ENCODE measurements at places on chromosomes 1 and 21. TPM values are rescaled to one million over a fixed set of nuclear protein-coding genes. Genes with fewer than 3 reads are reported as not detected.

Gene FMOD
- total RNA-seq: 29.9 TPM

Gene OR2L2
- total RNA-seq: not detected

Gene CHRM3
- total RNA-seq: 1.2 TPM

Gene SPRR4
- total RNA-seq: 1.3 TPM

Gene ESPN
- 22.2 TPM for total RNA-seq

Gene CACNA1E
- not detected for total RNA-seq

Gene RBP7
- 22.3 TPM for total RNA-seq

Gene KCNH1
- not detected for total RNA-seq

Gene AGRN
- total RNA-seq: 32.5 TPM

GRCh38 chr1:235712812-235713211, 63.2 kb upstream of the GNG4 start:
- DNase-seq: no peak

DNA sequence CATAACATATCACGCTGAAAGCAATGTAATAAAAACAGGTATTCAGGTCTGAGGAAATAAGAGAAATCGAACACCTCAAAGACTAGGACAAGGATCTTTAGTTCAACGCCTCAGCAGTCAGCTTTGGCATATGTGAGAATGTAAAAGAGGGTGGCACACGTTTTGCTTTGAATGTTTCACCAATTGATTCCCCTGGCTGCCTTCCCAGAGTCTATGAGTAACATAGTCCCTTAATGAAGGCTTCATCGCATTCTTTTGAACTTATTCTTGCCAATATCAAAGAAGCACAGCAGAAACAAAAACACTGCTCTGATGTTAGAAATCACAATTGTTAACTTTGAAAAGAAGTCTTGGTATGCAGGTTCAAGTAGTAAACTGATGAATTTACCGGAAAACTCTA, 764.8 kb downstream of the ADGRL2 start:
- no peak for DNase-seq

DNA sequence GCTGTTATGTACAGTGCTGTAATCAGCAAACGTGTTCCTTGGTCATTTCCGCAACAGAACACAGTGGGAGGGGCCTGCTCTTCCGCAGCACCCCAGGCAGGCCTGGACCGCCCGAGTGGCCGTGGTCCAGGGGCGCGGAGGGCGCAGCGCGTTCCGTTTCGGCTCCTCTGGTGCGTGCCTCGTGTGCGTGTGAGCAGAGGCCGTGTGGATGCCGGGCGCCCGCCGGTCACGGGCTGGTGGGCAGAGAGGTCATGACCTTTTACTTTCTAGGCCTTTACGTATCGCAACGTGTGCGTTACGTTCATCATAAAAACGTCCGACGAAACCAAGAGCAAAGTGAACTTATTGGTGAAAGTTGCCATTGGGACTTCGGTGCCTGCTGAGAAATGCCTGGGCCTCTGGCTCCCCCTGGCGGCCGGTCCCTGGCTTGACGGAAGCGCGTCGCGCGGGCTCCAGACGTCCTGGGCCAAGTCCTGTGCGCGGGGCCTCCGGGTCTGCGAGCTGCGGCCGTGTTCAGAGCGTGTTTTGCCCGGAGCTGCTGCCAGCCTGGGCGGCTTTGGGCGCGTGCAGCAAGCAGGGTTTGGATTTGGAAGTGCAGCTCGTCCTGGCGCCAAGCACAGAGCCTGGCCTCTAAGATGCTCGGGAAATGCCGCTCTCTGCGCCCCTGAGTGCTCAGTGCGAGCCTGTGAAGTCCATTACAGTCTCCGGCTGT, 34.4 kb downstream of the COL18A1 start:
- no peak for DNase-seq

DNA sequence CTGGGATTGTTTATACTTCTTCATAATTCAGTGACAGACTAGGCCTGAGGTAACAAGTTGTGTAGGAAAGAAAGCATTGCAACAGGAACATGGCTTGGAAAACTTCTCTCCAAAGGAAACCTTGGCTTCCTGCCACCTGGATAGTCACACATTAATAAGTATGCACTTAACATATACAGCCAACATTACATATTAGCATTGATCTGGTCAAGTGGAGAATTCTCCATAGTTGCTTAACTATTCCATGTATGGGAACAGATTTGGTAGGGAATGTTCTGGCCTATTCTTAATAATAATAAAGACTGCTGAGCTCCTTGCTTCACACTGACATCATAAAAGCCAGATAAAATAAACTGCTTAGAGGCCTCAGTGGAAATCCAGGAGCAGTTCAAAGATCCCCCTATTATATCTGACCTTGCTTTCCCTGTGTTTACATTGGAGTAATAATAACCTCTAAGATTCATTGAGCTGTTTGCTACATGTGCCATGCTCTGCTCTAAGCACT, 27.2 kb upstream of the NFIA start:
- no peak for DNase-seq

DNA sequence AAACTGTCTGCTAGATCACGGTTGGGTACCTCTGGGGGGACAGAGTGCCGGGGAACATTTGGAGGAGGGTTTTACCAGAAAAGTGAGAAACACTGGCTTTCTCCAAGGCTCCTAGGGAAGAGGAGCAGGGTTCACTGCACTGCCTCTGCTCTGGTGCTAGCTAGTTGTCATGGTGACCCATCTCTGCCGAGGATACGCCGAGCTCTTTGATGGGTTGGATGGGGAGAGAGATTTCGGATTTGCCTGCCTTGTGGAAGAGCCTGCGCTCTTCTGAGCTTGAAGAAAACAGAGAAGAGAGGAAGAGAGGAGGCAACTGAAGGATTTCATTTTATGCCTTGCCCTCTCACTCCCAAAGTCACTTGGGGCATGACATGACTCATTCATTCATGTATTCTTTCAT, 92.1 kb downstream of the NAV1 start:
- DNase-seq: no peak

GRCh38 chr1:35032384-35032739, 617 bp upstream of the ZMYM6 start:
- DNase-seq: no peak

DNA sequence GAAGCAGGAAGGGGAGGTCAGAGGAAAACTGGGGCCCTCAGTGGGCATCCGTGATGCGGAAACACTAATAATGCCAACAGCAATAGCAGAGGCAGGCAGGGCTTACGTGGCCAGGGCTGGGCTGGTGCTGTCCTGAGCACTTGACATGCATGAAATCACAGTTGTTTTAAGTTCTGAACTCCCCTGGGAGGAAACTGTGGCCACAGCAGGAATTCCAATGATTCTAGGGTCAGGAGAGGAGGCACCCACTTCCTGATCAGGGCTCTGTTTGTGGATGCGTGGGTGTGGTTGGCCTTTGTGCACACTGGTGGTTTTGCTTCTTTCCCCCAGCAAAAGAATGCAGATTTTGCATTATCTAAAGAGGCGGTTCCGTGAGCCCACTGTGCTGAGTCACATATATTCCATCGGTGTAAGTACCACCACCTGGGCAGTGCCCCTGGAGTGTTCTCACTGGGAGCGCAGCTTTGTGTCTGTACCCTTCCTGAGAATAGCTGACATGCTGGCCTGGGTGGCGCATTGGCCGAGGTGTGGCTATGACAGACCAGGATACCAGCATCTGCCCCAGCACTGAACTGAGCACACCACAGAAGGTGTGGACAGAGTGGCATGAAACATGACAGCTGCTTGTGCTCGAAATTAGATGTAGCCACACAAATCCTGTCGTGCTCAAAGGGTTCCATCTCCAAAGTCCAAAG, 71.0 kb downstream of the PDE9A start:
- no peak for DNase-seq

DNA sequence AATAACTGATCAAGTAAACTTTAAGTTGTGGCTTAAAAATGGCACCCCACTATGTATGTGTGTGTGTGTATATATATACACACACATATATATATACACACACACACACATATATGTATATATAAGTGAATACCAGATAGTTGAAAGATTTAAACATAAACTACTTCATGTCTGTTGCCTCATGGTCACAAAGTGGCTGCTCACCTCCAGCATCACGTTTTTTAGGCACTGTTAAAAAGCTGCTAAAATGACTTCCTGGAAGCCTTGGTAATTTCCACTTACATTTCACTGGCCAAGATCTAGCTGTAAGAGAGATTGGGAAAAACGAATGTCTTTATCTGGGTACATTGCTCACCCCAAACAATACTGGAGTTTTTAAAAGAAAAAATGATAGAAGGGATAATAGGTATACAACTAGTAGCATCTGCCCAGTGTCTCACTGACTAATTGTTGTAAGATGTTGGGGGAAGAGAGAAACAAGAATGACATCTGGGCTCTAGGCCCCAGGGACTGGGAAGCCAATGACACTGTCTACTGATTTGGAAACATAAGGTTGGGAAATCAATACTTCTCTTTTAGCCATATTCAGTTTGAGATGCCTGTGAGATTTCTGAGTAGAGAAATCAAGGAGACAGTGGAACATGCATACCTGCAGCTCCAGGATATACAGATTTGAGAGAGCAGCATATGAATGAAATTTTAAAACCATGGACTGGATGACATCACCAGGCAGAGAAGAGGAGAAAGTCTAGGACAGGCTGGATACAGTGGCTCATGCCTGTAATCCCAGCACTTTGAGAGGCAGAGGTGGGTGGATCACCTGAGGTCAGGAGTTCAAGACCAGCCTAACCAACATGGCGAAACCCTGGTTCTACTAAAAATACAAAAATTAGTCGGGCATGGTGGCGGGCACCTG, 42.8 kb downstream of the CLDN14 start:
- no peak for DNase-seq

DNA sequence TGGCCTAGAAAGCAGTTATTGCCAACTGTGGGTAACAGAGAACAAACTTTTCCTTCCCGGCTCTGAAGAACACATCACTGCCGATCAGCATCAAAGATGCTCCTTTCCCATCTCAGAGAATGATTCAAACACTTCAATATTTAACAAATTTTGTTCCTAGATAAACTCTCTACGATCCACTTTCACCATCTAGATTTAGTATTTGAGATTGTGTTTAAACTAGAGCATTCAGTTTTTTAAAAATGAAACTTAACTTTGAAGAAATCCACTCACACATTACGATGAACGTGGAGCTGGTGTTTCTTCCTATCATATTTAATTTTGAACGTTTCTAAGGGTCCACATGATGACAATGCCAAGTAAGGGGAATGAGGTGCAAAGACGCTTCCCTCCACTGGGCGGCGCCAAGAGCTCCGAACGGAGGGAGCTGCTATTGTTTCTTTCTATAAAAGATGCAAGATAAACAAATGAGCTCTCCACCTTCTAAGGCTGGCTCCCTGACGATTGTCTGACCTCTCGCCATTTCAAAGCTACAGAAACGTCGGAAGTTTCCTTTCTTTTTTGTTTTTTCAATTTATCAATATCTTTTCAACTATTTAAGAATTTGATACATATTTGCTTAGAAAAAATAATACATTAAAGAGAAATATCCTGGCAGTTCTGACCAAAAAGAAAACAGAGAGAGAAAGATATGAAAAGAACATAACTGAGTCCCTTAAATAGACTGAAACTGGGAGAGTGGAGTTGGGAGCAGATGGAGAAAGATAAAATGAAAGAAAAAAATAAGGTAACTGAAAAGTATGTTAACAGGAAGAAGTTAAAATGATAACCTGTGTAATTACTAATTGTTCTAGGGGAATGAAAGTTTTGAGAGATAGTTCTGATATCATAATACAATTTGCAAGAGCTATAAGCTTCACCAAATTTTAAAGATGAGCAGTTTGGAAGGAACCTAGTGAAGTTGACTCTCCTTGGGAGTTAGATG, 4.4 kb upstream of the BARHL2 start:
- DNase-seq: no peak

DNA sequence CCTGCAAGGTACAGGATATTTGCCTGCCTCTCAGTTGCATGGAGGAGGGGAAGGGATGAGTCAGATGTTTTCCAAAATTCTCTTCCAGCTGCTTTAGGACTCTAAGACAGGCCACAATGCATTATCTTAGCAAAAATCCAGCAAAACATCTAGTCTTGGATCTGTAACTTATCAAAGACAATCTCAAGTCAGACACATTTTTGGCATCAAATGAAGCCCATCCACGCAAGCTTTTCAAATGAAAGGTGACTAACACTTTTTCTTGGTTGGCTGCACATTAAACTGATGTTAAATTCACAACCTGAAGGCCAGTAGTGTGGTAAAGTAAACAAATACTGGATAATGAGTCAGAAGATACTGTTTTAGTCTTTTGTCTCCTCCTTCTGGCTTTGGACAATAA, 21.3 kb downstream of the FAM78B start:
- DNase-seq: no peak

DNA sequence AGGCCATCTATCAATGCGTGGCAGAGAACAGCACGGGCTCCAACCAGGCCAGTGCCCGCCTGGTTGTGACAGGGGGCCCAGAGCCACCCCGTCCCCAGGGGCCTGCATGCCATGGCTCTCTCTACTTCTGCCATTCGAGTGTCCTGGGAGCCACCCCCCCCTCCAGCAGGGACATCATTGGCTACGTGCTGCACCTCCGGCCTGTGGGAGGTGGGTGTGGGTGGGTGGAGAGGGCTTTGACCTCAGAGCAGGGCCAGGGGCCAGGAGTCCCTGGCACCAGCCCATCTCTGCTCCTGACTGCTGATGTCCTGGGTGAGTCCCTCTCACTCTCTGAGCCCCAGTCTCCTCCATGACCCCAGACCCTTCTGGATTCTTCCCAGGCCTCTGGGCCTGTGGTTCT, 25.3 kb downstream of the SLC27A3 start:
- no peak for DNase-seq

GRCh38 chr1:41844781-41845272, 73.9 kb downstream of the HIVEP3 start:
- DNase-seq: no peak

GRCh38 chr1:186442651-186443375, 18.1 kb downstream of the PDC start:
- DNase-seq: no peak

- DNase-seq: no peak
These were observed 227.9 kb downstream of the KCNH1 start for GRCh38 chr1:210905944-210906453.

Measured in esophagus squamous epithelium (tissue), 5 donors.